ENCODE measurements at places on chromosomes 3 and 15. TPM values are rescaled to one million over a fixed set of nuclear protein-coding genes. Genes with fewer than 3 reads are reported as not detected.
A peak's percentile ranks its signal among the peaks of the same experiment; 100 is the strongest.

C15orf40 gene
- total RNA-seq, result 11.9 TPM

- no peak for DNase-seq
Observed at GRCh38 chr3:66390013-66390412, 110.8 kb downstream of the LRIG1 start.

- DNase-seq, result no peak
Observed at GRCh38 chr15:99429681-99430081, 136.1 kb upstream of the MEF2A start.

DNA sequence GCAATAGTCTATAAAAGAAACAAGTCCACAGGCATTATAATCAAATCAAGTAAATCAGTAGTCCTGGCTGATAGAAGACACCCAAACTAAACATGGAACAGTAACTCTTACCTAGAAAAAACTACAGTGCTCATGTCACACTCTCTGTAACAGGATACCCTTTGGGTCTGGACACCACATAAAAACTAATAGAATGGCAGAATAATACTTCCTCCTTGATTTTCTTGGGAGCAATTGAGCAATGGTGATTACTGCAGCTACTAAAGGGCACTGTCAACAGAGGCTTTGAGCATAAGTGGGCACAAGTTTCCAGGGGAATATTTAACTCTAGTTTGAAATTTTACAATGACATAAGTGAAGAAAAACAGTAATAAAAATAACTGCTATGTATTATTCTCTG lies 59.5 kb downstream of the GLB1 start:
- DNase-seq, result no peak

- peak; percentile 73 for DNase-seq
Observed at GRCh38 chr3:191762323-191762960, 301.5 kb downstream of the PYDC2 start.

NR1I2 gene
- total RNA-seq, result under 0.01 TPM

DNA sequence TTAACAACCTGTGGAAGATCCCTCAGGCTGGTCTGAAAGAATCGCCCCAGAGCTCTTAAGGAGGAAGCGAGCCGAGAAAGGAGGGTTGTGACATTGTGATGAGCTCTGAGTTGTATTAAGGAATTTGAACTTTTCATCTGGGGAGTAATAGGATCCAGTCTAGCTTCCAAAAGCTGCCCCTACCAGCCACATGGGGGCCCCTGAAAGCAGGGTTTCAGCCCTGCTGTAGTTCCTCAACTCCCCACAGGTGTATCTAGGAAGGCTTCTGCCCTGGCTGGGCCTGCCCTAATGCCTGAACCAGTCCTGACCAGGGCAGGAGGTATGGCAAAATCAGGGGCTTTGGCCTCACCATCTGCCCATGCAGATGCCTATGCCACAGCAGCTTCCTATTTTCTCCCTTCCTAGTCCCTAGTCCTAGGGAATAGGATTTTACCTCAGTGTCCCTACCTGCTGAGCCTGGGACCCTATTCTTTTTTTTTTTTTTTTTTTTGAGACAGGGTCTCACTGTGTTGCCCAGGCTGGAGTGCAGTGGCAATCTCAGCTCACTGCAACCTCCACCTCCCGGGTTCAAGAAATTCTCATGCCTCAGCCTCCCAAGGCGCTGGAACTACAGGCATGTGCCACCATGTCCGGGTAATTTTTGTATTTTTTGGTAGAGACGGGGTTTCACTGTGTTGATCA lies 5.0 kb upstream of the AP3S2 start:
- peak; percentile 67 for DNase-seq

GRCh38 chr3:88616413-88616812 lies 466.7 kb downstream of the C3orf38 start:
- DNase-seq, result no peak

DNA sequence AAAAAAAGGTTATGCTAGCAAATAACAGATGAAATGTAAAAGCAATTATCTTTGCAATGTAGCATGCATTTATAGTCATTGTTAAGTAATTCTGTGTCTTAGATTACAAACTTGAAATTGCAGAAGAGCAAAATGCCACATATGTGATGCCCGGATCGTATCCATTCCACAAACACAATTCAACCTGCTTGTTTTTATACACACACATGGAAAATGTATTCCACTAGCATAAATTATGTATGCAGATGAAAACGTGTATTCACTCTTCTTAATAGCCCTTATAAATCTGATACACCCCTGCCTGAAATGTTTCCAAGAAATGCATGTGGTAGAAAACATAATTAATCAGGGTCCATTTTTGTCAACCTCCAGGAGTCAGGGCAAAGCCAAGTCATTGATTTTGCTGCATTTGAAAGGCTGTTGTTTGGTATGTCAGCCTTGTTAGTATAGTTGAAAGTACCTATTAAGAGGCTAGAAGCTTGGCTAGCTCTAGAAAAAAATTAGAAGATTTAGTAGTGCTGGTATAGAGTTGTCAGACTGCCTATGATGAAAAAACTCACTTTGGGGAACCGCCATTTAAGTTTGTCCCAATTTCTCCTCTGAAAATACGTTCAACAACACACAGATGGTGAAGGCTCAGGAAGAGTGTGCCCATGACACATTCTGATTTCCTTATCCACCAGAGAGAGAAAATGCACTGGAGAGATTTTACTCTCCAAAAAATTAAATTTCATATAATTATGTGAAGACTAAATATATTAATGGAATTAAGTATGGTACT lies 69.2 kb upstream of the TMC3 start:
- no peak for DNase-seq

GRCh38 chr3:72043204-72044133 lies 258.5 kb upstream of the PROK2 start:
- DNase-seq, result no peak

DNA sequence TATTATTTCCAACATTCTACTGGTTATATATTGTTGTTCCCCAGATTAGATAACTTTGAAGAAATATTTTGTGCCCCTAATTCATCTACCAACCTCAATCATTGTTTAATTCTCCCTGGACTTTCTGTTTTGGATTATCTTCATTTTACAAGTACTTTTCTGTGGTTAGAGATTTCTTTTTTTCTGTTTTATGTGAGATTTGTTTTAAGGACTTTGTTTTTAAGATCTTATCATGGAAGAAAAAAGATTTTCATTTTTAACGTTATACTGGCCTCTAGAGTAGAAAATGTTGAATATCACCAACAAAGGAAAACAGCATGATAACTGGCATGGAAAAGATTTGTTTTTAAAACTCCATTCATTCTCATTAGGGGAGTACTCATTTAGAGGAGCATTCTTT lies 210.9 kb upstream of the KCNMB2 start:
- peak; percentile 63 for DNase-seq

DNA sequence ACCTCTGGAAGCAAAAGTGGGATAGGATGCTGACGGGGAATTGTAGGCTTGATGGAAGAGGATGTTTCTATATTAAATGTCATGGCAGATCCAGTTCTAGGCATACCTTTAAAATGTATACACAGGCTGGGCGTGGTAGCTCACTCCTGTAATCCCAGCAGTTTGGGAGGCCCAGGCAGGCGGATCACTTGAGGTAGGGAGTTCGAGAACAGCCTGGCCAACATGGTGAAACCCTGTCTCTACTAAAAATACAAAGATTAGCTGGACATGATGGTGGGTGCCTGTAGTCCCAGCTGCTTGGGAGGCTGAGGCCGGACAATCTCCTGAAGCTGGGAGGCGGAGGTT lies 8.6 kb downstream of the CHD2 start:
- DNase-seq, result no peak

DNA sequence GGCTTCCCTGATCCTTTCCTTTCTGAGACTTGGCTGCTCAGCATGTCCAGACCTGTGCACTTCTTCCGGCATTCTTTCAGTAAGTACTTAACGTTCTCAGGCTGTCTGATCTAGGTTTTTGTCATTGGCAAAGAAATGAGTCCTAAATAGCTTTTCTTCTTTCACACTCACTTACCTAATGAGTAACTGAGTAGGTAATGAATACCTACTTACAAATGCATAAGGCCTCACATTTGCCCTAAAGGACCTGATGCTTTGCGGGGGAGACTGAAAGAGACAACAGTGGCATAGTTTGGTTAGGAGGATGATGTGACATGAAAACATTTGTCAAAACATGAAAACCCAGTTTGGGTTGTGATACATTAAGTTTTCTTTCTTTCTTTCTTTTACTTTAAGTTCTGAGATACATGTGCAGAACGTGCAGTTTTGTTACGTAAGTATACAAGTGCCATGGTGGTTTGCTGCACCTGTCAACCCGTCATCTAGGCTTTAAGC lies 516.7 kb upstream of the CFAP20DC start:
- no peak for DNase-seq

AMIGO3 gene
- total RNA-seq, result 1.0 TPM

NEO1 gene
- total RNA-seq, result 6.3 TPM

GRCh38 chr3:13524979-13525669 lies 23.8 kb upstream of the FBLN2 start:
- DNase-seq, result no peak

DNA sequence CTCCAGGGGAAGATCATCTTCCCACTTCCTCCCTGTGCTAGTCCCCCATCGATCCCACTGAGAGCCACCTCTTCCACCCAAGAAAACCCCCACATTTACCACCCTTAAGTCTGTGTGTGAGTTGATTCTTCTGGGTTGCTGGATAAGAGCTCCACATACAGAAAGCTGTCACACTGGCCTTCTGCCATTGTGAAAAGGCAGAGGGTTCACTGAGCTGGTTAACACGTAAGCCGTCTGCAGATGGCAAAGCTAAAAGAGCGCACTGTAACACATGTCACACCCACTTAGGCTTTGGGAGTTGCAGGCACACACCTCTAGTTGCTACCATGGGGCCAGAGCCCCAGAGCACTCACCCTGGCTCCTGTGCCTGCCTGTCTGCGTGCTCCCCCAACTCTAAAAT lies 309.8 kb upstream of the LRRC3B start:
- DNase-seq, result no peak

DNA sequence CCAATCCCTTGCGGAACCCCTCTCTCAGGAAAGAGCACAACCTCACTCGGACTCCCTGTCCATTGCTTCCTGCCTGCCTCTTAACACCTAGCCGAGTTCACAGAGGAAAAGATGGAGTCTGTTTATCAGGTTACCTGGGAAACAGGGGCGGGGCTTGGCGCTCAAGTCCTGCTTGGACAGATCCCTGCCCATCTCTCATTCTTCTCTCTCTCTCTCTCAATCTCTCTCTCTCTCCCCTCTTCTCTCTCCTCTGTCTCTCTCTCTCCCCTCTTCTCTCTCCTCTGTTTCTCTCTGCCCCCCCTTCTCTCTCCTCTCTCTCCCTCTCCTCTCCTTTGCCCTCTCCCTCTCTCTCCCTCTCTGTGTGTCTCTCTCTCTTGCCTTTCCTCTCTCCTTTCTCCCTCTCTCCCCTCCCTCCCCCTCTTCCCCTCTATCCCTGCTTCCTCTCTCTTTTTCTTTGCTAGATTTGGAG lies at the start of gene EFHB:
EFHB (minus strand) TSS at position 120 of the 469 bp plus-strand sequence. CDS start 199 bp downstream, outside the sequence.
- DNase-seq, result peak; percentile 11

GRCh38 chr15:29216955-29217354 lies 52.7 kb downstream of the NSMCE3 start:
- no peak for DNase-seq

TMEM108 gene
- total RNA-seq, result 0.23 TPM

DNA sequence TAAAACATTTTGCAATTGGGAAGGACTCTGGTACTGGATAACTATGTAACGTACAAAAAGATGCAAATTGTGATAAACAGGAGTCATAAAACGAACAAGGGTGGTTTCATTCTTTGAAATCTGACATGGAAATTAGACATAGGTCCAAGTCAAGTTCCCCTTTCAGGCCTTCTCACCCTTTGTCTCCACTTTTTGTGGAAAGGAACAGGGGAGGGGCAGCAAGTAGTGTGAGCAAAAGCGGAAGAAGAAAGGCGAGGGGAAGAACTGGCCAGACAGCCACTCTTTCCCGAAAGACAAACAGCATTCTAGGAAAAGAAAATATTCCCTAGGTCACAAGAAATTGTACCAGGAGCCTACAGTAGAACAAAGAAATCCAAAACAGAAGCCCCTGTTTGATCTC lies 52.6 kb downstream of the MCF2L2 start:
- no peak for DNase-seq

DNA sequence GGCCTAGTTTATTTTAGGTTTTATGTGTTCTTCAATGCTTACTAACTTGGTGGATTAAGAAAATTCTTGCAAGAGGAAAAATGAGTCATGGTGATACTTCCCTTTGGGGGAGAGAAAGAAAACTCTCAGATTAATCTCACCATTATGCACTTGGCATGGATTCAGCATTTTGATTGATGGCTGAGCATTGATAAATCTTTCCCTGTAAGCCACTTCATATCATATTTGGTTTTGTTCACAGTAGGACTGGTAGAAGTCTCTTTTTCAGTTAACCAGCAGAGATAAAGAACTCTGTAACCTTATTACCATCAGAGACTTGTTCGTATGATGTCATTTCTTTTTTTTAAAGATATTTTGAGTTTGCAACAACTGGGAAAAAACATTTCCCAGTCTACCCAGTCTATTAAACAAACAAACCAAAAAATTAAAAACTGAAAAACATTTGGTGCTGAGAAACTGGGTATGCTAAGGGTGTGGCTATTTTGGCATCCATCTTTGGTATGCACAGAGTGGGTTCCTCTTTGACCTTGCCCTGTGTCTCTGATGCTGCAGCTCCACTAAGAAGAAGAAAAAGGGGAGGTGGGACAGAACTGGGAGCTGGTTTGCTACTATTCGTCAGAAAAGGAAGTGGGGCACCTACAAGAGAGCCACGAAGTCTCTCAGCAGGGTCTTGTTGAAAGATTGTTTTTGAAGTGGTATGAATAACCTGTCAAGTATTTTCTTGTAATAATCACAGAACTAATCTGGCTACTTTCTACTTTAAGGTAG lies 17.2 kb downstream of the TMOD3 start:
- DNase-seq, result peak; percentile 92

EFCAB12 gene
- not detected for total RNA-seq

DNA sequence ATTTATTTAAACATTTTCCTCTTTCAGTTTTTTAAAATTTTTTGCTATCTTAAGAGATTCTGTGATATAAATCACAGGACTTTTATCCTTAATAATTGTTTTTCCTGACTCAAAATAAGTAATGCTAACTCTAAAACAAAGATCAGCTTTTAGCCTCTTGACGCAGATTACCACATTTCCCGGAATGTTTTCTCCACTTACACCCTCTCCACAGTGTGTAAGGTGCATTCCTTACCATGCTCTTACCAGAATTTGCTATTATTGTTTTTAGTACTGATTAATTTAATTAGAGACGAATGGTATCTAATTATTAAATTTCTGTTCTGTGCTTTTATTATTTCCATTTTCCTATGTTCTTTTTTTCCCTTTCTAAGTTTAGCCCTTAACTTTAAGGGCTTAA lies 34.8 kb downstream of the GUCA1C start:
- no peak for DNase-seq

ZDHHC19 gene
- total RNA-seq, result not detected

DNA sequence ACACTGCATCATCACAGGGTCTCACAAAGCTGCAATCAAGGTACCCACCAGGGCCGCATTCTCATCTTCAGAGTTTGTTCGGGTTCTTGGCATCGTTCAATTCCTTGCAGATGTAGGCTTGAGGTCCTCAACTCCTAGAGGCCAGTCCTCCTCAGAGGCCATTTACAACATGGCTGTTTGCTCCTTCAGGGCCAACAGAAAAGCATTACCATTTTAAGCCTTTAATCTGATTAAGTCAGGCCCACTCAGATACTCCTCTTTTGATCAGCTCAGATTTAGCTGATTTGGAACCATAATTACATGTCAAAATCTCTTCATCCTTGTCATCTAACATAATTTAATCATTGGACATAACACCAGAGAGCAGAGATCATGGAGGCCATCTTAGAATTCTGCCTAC lies 55.4 kb downstream of the BFSP2 start:
- DNase-seq, result no peak

- no peak for DNase-seq
Observed at GRCh38 chr3:35522450-35522849, 116.9 kb upstream of the ARPP21 start.

TMEM158 gene
- total RNA-seq, result 2.7 TPM

SLC28A2 gene
- not detected for total RNA-seq
